ENCODE measurements at places on chromosomes 1 and 21. TPM values are rescaled to one million over a fixed set of nuclear protein-coding genes. Genes with fewer than 3 reads are reported as not detected.

DNA sequence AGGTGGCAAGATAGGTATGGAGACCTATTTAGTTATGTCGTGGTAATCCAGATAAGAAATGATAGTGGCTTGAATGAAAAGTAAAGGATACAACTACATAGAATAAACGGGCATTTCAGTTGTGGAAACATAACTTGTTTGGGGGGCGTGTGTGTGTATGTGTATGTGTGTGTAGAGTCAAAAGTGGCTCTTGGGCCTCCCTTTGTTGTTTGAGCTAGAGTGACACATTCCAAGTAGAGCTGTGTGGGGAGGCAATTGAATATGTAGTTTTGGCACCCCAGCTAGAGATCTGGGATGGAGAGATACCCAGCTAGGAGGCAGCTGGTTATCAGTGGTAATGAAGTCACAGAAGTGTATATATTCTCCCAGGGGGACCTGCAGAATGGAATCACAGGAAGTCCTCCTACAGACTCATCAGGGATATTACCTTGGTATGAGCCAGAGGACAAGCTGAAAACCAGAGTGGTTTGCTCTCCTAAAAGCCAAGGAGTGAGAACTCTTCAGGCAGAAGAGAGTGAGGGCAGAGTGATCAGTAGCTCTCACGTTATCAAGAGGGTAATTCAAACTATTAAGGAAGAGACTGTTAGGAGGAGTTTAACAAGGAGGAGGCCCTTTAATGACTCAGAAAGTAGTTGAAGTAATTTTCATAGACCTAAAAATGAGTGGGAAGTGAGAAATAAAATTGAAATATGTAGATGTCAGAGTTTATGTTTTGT lies 5.1 kb downstream of the CR1L start:
- no peaks in the 10 kb centered on the region for H3K4me1 ChIP-seq
- H3K27ac ChIP-seq = no peak overlapping the region

The BSND gene
- total RNA-seq = not detected

DNA sequence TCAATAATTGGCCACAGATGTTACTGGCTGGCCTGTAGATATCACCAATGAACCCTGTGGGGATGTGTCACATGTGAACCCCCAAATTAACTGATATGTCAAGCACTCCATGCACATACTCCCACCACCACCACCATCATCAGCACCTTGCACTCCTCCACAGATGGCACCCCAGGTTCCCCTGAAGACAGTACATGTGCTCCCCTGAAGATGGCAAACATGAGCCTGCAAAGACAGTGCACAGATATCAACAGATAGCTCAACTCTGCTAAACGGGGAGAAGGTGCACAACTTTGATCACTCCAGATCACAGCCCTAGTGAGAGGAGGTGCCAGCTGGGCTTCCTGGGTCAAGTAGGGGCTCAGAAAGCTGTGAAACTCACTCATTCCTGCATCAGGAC lies 74.4 kb downstream of the CLCA4 start:
- no peaks in the 10 kb centered on the region for H3K36me3 ChIP-seq
- DNase-seq = no peak
- no peak overlapping the region for H3K27ac ChIP-seq
- H3K27me3 ChIP-seq = 0 out of 2 replicates have a peak, but pooled peaks cover 3% of the 10 kb centered on the region
- H3K4me1 ChIP-seq = no peaks in the 10 kb centered on the region

DNA sequence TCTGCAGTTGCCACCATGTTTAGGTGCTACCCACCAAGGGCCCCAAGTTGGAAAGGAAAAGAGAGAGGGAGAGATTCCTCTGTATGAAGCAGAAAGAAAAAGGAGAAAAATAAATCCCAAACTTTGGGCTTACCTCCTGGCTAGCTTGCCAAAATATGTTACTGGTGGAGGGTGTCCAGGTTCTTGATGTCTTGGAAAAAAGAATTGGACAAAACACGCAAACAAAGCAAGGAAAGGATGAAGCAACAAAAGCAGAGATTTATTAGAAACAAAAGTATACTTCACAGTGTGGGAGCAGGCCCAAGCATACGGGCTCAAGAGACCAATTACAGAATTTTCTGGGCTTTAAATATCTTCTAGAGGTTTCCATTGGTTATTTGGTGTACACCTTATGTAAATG lies 204.5 kb upstream of the LRRC7 start:
- DNase-seq = no peak
- H3K36me3 ChIP-seq = no peaks in the 10 kb centered on the region
- no peak overlapping the region for H3K27ac ChIP-seq
- no peaks in the 10 kb centered on the region for H3K27me3 ChIP-seq
- no peaks in the 10 kb centered on the region for H3K4me1 ChIP-seq

DNA sequence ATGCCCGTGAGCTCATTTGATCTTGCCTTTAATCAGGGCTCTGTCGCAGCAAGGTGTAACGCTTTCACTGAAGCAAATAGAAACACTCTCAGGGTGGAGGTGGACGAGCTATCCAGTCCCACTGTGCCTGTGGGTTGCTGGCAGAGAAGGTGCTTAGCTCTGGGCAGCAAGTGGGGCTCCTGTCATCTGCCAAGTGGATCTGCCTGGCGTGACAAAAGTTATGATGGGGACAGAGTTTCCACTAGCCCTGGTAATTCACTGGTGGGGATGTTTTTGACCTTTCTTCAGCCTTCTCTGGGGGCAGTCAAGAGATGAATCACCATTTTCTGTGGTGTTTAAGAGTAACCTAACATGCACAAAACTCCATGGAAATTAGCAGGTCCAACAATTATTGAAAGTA lies 71.3 kb upstream of the EDEM3 start:
- peaks cover 16% of the 10 kb centered on the region for H3K4me1 ChIP-seq
- H3K4me3 ChIP-seq = no peak overlapping the region
- no peaks in the 10 kb centered on the region for H3K36me3 ChIP-seq
- no peak overlapping the region for H3K27ac ChIP-seq
- no peaks in the 10 kb centered on the region for H3K27me3 ChIP-seq

The LCE1C gene
- total RNA-seq = not detected

GRCh38 chr1:36624466-36624865 lies 141.8 kb upstream of the CSF3R start:
- H3K27me3 ChIP-seq = peaks cover 24% of the 10 kb centered on the region
- DNase-seq = no peak
- no peak overlapping the region for H3K4me3 ChIP-seq
- no peaks in the 10 kb centered on the region for H3K4me1 ChIP-seq
- no peaks in the 10 kb centered on the region for H3K36me3 ChIP-seq
- H3K27ac ChIP-seq = no peak overlapping the region

All from SJCRH30 (cell line).